ENCODE measurements at places on chromosomes 7 and 10.

DNA sequence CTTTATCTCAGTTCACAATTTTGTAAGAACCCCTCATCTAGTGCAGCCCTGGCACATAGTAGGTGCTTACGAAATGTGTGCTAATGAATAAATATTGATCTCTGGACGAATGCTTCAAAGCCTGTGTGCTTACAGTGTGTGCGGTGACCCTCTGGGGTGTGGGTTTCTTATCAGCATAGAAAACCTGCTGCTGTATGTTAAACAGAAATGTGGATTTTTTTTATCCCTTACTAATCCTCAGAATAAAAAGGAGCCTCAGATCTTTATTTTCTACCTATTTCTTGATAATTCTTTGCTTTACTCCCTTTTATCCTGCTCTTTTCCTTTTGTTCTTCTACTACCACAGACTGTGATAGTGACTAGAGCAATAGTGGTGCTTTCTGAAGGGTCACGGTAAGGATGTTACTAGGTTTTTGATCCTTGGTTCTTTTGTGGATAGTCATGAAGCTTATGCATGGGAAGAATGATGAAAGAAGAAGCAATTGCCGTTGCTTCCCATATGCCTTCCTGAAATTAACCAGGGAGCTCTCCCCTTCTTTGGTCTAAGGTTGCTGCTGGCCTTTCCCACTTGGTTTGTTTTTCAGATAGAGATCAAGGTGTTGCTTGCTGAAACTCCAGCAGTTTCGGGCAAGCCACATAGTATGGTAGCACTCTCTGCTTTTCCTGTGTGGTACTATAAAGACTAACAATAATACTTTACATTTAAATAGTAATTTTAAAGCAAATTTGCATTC, 44.7 kb downstream of the SPAG6 start:
- DNase-seq, result no peak

- no peak for DNase-seq
These were observed 445.8 kb downstream of the AUTS2 start for GRCh38 chr7:70044064-70044463.

- no peak for DNase-seq
These were observed 6.1 kb downstream of the PTPRN2 start for GRCh38 chr7:158581440-158582088.

DNA sequence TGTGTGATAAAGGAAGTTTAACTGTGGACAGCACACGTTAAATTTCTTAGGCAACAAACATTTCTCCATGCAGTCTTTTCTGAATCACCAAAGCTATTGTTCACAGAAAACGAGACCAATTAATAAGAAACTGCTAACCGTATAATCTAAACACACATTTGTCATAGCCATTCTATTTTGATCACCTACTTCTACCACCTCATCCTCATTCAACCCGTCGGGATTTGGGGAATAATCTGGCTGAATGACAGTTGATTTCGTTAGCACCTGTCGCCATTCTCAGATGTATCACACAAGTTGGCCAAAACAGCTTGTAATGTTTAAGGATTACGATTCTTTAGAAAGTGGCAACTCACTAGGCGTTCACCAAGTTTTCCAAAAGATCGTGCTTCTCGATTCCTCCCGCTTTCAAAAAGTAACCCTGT, 1.2 kb downstream of the EZH2 start:
- DNase-seq, result peak; percentile 9

DNA sequence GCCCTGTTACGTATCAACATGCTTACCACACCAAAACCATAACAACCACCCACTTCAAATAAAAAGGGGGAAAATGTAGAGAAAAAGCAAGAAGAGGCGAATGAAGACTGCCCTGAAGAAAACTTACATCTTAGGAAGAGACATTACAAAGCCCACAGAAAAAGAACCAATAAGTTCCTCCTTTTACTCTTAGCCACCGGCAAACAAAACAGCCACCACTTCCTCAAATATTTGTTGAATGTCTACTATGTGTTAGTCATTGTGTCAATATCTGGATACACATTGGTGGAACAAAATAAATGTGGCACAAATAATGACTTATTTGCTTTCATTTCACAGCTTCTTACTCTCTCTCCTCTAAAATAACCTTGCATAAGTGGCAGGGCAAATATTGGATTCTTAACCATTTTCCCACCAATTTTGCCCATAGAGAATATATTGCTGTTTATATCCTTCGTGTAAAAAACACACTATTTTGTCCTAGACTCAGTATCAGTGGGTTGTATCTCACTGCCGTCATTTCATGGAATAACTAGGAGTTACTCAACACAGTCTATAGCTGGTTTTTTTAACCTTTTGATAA, 106.8 kb downstream of the ANK3 start:
- no peak for DNase-seq

- no peak for DNase-seq
These were observed 48.1 kb upstream of the CYCS start for GRCh38 chr7:25173184-25173583.

GRCh38 chr10:88582806-88583583, at the start of gene RNLS:
RNLS (minus strand) TSS chr10:88583318.
- DNase-seq, result peak; percentile 68

DNA sequence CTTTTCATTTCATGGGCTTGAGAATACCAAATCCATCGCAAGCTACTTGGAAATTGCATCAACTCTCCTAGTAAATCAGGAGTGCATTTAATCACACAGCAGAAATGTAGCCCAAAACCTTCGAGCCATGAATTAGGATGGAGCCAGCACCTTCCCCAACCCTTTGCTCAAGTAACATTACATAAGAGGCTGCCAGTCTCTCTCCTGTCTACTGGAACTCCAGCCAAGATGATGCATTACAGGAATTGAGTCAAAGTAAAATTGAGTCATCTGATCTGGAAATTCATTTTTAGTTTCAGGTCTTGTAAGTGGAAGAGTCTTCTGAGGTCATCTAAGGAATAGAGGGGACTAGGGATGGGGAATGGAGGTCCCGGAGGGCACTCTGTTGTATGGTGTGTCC, 69.7 kb upstream of the FHIP2A start:
- no peak for DNase-seq

DNA sequence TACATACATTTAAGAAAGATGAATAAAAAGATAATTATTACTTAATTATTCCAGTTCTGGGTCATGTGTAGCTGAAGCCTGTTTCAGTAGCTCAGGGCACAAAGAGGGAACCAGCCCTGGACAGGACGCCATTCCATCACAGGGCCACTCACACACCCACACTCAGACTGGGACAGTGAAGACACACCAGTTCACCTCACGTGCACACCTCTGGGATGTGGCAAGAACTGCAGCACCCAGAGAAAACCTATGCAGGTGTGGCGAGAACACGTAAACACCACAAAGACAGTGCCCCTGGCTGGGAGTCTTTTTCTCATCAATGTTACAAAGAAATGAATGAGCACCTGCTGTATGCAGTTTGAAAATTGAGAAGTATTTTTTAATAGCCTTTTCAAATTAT, 1.6 kb upstream of the IDI1 start:
- peak; percentile 61 for DNase-seq

DNA sequence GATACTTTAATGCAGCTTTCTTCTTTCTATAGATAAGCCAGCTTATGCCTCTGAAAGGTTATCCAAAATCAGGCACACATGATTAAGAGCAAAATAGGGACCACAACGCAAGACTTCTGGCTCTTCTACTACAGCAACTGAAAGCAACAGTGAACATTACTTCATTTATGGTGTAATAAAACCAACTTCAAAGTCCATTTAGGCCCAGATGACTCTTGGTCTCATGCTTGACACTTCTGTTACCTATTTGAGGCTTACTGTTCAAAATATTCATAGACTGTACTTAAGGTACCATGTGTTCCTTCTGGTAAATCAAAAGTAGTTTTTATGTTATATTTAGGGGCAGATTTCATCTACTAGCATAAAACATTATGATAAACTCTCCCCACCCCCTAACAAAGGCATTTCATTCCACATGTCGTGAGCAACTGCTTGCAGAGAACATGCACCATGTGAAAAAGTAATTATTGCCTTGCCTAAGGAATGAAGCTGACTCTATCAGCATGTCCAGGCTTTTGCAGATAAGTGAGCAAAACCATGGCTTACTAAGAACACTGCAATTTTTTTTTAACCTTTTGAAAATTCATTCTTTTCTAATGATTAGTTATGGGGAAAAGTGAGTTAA, 154.9 kb upstream of the ITGB1 start:
- no peak for DNase-seq

DNA sequence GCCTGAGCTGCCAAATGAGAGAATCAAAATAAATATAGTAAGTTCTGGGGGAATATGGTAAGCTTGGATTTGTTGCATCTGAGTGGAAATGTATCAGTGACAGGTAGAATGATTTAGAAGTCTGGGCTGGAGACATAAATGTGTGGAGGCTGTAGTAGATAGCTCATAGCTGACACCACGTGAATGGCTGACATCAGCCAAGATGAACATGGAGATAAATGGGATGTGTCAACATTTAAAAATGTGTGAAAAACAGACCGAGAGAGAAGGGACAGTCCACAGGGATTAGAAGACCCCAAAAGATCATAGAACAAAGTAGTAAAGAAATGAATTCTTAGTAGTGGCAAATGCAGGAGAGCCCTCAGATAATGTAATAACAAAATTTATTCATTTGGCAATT, 40.9 kb downstream of the NAMPT start:
- no peak for DNase-seq

All from CD4-positive, alpha-beta memory T cell (primary cell).